ENCODE measurements at places on chromosomes 13 and 19.

DNA sequence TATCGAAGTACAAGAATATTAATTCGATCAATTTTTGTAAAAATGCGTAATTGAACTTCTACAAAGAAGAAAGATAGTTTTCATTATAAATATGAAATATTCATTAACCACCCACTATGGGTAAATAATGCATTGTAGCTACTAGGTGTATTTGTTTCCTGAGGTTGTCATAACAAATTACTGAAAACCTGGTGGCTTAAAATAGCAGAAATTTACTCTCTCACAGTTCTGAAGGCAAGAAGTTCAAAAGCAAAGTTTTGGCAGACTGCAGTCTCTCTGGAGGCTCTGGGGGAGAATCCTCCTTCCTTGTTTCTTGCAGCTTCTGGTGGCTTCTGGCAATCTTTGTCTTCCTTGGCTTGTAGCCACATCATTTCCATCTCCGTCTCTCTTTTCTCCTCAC is 99.2 kb upstream of the MIR17HG start:
- DNase-seq = no peak

DNA sequence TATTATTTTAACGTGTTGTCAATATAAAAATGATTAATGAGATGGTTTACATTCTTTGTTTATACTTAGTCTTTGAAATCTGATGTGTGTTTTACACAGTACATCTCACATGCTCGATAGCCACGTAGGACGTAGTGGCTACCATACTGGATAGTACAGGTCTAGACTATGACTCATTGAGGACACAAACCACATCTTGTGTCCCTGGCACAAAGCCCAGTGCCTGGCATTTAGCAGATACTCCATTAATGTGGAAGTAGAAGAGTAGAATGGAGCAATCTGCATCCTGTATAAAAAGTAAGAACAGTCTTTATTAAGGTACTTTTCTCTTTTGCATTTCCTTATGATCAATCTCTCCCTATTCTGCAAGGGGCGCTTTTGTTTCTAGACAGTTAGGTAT is 49.0 kb upstream of the FRY start:
- no peak for DNase-seq

DNA sequence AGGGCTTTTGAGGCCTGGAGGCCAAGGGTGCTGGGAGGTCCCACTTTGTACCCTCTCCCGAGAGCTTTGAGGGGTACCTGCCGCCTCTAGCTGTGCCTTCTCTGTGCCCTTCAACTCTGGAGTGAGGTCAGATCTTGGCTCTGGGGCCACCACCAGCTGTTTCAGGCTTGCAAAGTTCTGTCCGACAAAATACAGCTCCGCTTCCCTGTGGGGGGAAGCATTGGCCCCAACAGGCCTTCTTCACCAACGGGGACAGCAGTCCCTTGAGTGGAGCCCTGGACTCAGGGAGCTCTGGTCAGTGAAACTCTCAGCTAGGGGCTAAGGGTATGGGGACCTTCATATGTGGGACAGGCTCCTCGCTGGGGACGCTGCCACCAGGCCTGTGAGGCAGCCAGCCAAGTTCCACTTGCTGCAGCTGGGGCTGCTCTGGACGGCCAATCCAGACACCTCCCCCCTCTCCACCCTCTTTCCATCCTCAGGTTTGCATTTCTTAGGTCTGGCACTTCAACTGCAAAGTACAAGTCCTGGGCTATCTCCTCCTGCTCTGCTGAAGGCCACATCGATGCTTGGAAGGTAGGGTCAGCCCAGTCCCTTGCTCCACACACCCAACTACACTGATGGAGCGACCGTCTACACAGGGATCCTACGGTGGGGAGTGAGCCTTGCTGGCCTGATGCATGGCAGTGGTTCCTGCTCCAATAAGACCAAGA is 46.8 kb downstream of the C13orf46 start:
- no peak for DNase-seq

GRCh38 chr13:59157181-59157580 is 1006.5 kb downstream of the DIAPH3 start:
- DNase-seq = no peak

GRCh38 chr13:100240109-100240779 is 151.4 kb downstream of the PCCA start:
- DNase-seq = no peak
